CD4-positive, alpha-beta T cell (primary cell): ENCODE measurements at places on chromosomes 4 and X. TPM values are rescaled to one million over a fixed set of nuclear protein-coding genes. Genes with fewer than 3 reads are reported as not detected.

DNA sequence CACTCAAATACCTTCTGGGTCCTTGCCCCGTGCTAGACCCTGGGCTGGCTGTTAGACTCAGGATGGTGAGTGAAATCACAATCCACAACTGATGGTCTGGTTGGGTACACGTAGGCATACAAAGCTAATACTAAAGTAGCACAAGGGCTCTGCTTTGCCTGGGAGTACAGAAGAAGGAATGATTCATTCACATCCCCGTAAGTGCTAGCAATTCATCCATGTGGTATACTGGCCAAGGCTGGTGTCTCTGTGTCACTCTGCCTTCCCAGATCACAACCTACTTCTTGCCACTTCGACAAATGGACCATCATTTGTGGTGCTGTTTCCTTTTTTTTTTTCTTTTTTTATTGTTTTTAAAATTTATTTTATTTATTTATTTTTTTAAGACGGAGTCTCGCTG is 19.7 kb upstream of the RBM47 start:
- DNase-seq = no peak

GRCh38 chrX:1388651-1389050 is 3.3 kb downstream of the SLC25A6 start:
- DNase-seq = no peak

COL25A1 gene
- total RNA-seq = not detected

USO1 gene
- 10.5 TPM for total RNA-seq

DNA sequence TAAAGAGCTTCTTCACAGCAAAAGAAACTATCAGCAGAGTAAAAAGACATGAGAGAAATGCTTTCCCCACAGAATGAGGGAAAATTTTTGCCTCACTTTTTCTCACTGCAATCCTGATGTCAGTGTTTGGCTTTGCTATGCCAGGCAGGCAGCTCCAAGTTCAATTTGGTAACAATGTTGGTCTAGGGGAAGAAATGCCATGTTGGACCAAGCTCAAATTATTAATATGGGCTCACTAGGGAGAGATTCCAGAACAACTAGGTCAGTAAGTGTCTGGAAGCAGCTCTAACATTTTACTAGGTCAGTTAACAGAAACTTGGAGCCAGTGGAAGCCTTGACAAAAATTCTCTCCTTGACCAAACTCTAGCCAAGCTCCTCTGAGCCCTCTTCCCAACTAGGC is 95.4 kb downstream of the NAF1 start:
- no peak for DNase-seq

ASB12 gene
- total RNA-seq = not detected

SRPK3 gene
- total RNA-seq = not detected

MAOB gene
- not detected for total RNA-seq

DNA sequence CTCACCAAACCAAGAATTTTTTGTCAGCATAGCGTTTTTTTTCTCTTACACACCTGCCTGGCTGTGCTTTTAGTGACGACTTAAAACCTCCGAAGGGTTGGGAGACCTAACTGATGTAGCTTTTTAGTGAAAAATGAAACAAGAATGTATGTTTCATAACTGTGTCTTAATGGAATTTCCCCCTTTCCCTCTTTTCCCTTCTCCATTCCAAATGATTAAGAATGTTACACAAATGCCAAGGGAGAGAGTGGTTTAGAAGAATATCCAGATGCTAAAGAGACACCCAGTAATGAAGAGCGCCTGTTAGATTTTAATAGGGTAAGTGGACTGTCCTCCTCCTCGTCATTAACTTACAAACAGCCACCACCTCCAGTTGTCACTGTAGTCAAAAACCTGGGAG is 33.2 kb upstream of the TBC1D14 start:
- no peak for DNase-seq

- DNase-seq = no peak
These were observed at the start of gene SRPX for GRCh38 chrX:38220415-38221390. SRPX (minus strand) TSS chrX:38220871; CDS start chrX:38220792, 79 bp downstream.

SLC6A8 gene
- total RNA-seq = 0.71 TPM

DNA sequence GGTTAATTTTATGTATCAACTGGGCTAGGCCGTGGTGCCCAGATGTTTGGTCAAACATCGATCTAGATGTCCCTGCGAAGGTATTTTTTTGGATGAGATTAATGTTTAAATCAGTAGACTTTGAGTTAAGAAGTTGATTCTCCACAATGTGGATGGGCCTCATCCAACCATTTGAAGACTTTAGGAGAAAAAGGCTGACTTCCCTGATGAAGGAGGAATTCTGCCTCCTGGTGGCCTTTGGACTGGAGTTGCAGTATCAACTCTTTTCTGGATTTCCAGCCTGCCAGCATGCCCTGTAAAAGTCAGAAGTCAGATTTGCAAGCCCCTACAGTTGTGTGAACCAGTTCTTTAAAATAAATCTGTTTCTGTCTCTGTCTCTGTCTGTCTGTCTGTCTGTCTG is 91.4 kb downstream of the STK32B start:
- no peak for DNase-seq

DNA sequence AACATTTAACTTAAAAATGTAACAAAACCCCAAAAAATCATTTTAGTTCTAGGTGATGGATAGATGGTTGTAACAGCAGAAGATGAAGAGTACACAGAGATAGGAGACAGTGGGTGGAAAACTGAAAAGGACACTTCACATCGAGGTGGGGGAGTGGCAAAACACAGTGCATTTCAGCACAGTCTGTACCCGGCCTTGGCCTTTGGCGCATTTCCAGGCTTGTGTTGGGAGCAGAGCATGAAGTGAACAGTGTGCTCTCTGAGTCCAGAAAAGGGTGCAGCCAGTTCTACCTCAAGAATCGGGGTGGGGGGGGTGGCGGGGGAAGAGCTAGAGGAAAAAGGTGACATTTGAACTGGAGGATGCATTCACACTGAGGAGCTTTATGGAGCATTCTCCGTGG is 4.3 kb downstream of the TSPYL2 start:
- no peak for DNase-seq

MORC4 gene
- total RNA-seq = 12.9 TPM

GRCh38 chrX:130082244-130083106 is 27.8 kb downstream of the ELF4 start:
- DNase-seq = peak; percentile 90

MYOZ2 gene
- total RNA-seq = not detected

NDST4 gene
- not detected for total RNA-seq

- DNase-seq = no peak
These were observed 209.3 kb downstream of the PTTG2 start for GRCh38 chr4:38169524-38169923.

- DNase-seq = no peak
These were observed 307.4 kb downstream of the DCHS2 start for GRCh38 chr4:154184238-154184637.

GRCh38 chrX:19810802-19811201 is 76.6 kb downstream of the SH3KBP1 start:
- DNase-seq = no peak

PCSK1N gene
- 4.9 TPM for total RNA-seq

DNA sequence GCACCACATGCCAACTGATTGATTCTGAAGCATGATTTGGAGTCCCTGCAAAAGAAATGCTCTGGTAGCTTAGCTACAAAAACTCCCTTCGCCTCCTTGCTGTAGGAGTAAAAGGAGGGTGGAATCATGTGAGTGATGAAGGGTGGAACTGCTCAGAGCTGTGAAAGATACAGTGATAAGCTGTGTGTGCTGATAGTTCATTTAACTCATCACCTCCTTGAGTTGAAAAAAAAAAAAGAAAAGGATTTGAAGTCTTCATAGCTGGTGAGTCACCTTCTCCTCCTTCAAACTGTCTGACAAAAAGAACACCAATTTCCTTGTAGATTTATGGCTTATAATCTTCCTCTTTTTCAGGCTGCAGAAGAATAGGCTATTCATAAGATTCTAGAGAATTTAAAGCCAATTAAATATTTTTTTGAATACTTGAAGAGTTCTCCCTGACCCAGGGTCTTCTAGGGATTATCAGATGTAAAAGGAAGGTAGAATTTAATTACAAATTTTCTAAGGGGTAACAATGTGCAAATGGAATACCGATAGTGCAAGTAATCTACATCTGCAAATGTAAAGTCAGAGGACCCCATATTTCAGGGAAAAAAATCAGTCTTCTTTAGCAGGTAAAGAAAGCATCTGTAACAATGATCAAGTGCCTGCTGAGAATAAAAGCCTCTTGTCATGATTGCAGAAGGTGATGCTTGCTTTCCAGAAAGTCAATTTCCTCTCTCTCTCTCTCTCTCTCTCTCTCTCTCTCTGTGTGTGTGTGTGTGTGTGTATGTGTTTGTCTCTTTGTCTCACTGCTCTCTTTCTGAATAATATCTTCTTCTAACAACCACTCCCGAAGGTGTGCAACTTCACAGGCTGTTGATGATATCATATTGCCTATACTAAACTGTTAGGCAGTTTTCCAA is 208.8 kb upstream of the VEGFC start:
- DNase-seq = no peak

GRCh38 chr4:3218824-3219760 is 29.9 kb upstream of the MSANTD1 start:
- no peak for DNase-seq

- no peak for DNase-seq
These were observed 39.7 kb downstream of the ACOX3 start for GRCh38 chr4:8400632-8401325.

GPR143 gene
- total RNA-seq = not detected

DNA sequence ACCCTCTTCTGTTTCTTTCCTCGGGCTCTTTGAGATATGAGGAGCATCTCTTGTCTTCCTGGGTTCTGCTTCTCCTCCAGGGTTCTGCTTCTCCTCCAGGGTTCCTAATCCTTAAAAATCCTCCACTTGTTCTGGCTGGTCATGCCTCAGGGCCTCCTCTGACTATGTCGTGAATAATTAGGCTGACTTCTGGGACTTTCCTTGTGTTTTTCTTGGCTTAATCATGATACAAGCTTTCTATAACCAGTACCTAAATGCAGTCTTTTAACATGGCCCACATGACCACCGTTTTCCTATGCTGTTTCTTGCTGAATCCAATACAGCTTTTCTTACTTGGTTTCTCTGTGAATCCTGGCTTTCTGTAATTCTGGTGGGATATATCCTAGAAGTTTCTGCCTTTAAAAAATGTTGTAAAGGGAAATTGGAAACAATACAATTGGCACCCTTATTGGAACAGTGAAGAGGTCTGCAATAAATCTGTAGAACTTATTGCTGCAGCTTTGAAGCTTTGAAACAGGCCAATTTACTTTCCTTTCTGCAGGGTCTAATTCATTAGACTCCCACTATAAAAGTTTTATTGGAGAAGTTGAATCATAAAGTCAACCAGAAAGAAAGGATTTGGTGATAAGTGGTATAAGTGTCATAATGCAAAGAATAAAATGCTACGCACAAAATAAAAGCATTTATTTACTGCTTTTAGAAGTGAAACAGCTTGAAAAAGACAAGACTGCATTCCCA is 213.1 kb downstream of the UGT8 start:
- no peak for DNase-seq

DNA sequence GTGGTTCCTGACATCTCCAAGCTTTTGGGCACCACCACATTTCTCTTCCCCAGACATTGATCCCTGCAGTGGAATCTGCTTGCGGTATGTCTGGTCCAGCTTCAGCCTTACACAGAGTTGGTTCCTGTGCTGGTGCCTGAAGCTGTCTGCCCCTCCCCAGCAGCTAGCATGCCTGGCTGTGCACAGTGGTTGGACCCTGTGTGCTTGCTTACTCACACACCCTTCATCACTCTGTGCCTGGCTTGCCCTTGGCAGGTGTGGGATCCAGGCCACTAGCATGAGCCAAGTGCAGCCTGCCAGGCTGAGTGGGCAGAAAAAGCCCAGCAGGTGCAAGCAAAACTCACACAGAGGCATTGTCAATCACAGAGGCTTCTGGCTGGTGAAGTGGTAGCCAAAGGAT is 473.8 kb downstream of the ACTRT1 start:
- no peak for DNase-seq

CNGA2 gene
- not detected for total RNA-seq

GRCh38 chrX:37380256-37380655 is 31.1 kb downstream of the PRRG1 start:
- DNase-seq = no peak

GRCh38 chr4:123856689-123857545 is 460.3 kb downstream of the SPRY1 start:
- DNase-seq = no peak

- no peak for DNase-seq
These were observed 169.7 kb downstream of the FRMPD4 start for GRCh38 chrX:12307961-12308360.

DNA sequence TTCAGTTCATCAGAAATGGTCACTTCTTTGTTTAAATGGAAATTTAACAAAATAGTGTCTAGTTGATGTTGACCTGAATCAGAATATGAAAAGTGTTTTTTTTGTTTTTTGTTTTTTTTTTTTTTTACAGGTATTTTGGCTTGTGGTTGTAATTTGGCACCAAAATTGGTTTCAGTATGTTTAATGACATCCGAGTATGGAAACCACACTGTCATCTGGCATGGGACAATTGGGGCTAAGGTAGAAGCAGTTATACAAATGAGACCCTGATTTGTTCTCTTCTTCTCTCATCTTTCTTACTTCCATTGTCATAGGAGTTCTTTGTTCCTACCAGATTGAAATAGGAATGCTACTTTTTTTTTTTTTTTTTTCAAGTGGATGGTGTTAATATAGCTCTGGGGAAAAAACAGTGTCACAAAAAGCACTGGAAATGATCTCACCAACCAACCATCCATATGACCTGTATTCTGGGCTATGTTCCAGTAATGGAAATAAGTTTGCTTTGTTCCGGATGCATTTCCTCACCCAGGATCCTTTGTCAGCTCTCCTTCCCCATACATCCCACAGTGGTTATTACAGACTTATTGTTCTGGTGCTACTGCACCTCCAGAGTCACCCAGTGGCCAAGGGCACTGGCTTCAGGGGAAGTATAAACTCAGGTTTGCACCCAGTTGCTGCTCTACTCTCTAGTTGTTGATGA is 95.8 kb downstream of the ATXN3L start:
- no peak for DNase-seq

DNA sequence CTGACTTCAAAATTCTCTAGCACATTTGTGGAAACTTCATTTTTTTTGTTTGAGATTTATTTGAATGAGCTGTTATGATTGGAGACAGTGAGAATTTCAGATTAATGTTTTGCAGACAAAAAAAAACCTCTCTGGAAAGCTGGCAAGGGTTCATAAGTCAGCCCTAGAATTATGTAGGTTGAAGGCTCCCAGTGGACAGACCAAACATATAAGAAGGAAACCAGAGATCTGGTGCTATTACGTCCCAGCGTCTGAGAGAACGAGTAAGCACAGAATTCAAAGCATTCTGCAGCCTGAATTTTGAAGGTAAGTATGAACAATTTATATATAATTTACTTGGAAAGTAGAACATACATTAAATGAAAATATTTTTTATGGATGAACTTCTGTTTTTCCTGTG is at the start of gene AGTR2:
Gene AGTR2, plus strand, starts transcription at position 234 of the 400 bp plus-strand sequence. CDS start 1,537 bp downstream, outside the sequence.
- DNase-seq = no peak

GRCh38 chrX:39840133-39840532 is 257.6 kb downstream of the BCOR start:
- DNase-seq = no peak

DNA sequence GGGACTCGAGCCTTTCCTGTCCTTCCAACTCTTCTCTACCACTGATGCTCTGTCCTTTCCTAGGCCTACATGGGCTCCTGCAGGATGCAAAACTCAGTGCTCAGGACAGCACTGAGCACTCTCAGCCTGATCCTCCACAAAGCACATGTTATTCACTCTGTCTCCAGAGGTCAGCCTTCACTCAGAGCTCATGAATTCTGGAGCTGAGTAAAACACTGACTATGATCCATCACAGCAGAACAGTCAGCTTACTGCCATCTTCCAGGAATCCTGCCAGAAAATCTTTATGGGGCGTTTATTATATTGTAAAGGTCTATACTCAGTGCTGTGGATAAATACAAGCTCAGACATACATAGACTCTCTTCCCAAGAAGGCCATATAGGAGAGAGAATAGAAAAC is 121.5 kb upstream of the CPEB2 start:
- DNase-seq = no peak

UGT2B11 gene
- total RNA-seq = not detected

CD40LG gene
- total RNA-seq = 44.7 TPM

- DNase-seq = no peak
These were observed 62.5 kb downstream of the SLAIN2 start for GRCh38 chr4:48403779-48404178.
